NCI-H2081 (cell line): ENCODE measurements at places on chromosomes 16 and 17.

- no peak for DNase-seq
Observed at GRCh38 chr16:55002419-55002818, 71.8 kb downstream of the IRX5 start.

- DNase-seq, result no peak
Observed at GRCh38 chr17:2862197-2862596, 66.0 kb downstream of the RAP1GAP2 start.

GRCh38 chr16:31461201-31461920, 2.1 kb downstream of the ARMC5 start:
- DNase-seq, result no peak

GRCh38 chr17:58202859-58203258, 10.3 kb downstream of the EPX start:
- DNase-seq, result no peak

DNA sequence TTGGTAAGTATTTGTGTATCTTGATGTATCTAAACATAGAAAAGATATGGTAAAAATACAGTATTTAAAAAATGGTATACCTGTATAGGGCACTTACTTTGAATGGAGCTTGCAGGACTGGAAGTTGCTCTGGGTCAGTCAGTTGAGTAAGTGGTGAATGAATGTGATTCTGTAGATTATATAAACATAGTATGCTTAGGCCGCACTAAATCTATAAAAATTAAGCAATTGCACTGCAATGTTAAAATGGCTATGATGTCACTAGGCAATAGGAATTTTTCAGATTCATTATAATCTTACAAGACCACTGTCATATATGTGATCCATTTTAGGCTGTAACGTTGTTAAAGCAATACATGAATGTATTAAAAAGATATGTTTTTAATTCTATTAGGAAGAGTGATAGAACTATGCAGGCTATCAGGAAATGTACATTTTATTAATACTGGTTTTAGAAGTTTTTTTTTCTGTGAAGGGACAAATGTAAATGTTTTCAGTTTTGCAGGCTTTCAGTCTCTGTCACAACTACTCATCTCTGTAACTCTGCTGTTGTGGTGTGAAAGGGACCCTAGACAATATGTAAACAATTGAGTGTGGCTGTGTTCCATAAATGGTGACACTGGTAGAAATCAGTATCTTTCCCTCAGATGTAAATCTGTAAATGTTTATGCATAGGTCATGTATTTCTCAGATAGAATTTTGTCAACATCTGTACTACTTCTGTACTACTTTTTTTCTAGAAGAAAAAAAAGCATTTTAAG, 10.5 kb downstream of the CBFB start:
- DNase-seq, result no peak

DNA sequence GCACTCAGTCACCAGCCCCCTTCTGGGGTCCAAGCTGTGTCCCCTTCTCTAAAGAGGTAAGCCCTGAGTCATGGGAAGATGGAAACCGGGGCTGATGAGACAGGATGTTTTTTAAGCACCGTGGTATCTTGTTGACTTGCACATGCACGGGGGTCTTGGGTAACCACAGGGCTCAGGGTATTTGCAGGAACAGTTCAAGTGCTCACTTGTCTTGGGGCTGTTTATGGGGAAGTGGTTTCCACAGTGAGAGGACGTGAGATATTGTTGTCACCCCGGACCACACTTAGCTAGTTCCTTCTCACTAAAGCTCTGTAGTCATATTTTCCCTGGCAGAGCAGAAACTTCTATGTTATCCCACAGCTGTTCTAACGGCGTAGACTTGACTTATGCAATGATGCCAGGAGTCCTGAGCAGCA, 7.7 kb downstream of the CCL3L1 start:
- DNase-seq, result no peak

GRCh38 chr17:14575471-14575953, 274.6 kb downstream of the HS3ST3B1 start:
- no peak for DNase-seq
